ENCODE measurements at places on chromosomes 16 and 17. TPM values are rescaled to one million over a fixed set of nuclear protein-coding genes. Genes with fewer than 3 reads are reported as not detected.

- DNase-seq = no peak
Observed at GRCh38 chr17:6994118-6994598, 1.7 kb upstream of the ALOX12 start.

GRCh38 chr16:55938126-55938525 is 63.0 kb upstream of the CES5A start:
- no peak for DNase-seq

GRCh38 chr17:41917192-41917591 is 1.6 kb downstream of the ACLY start:
- no peak for DNase-seq

- DNase-seq = no peak
Observed at GRCh38 chr17:3723188-3723555, 531 bp upstream of the HASPIN start.

DNA sequence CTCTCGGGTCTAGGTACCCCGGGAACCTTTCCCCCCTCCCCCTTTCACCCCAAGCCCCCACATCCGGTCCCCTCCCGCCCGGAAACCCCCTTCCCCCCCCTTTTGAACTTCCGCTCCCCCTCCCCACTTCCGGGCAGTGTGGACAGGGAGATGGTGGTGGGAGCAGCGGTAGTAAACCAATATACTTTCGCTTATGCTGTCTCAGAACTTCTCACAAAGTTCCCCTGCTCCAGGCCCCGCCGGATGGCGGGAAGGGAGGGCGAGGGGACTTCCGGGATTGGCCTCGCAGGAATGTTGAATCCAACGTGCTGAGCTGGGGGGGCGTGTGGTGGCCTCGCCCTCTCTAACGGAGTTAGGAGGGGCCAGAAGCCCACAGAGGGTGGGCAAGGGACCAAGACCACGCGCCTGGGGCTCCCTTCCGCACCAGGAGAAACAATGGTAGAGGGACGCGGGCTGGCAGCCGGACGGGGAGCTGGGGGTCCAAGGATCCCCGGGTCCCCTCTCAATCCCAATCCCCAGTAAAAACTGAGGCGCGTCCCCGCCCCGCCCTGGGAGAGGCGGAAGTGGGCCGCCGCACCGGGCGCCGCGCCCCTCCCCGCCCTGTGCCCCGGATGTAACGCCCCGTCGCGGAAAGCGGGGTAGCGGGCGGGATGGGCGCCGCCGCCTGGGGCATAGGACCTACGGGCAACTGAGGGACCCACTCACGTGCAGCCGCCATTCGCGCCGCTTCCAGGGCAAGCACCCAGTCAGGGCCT is 742 bp downstream of the PFN1 start:
- peak; percentile 69 for DNase-seq

DNA sequence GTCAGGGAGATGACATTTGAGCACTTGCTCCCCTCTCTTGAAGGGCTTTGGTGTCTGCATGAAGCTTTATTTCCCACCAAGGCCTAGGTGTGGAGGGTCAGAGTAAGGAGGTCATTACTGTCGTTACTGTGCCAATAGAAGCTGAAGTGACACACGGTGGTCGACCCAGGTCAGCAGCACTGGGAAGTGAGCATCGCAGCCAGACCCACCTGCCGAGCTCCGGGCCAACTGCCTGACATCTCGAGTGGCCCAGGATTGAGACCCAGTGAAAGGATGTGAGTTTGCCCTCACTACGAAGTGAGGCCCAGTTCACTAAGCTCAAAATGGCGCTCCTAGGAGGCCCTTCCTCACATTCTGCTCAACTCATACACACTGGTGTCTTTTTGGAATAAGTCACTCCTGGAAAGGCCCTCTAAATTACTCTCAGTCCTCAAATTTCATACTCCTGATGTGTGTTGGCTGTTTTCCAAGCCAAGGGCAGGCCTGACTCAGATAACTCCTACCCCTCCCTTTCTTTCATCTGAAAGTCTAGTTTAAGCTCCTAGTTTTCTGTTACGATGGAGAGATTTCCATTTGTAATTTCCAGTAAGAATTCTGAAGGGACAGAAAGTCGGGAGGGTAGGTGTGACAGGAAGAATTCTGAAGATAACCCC is 200.4 kb downstream of the LGALS9B start:
- DNase-seq = no peak

- DNase-seq = no peak
Observed at GRCh38 chr17:78995761-78996451, 13.7 kb downstream of the CANT1 start.

- DNase-seq = no peak
Observed at GRCh38 chr17:10758062-10758461, 28.2 kb upstream of the TMEM220 start.

DNA sequence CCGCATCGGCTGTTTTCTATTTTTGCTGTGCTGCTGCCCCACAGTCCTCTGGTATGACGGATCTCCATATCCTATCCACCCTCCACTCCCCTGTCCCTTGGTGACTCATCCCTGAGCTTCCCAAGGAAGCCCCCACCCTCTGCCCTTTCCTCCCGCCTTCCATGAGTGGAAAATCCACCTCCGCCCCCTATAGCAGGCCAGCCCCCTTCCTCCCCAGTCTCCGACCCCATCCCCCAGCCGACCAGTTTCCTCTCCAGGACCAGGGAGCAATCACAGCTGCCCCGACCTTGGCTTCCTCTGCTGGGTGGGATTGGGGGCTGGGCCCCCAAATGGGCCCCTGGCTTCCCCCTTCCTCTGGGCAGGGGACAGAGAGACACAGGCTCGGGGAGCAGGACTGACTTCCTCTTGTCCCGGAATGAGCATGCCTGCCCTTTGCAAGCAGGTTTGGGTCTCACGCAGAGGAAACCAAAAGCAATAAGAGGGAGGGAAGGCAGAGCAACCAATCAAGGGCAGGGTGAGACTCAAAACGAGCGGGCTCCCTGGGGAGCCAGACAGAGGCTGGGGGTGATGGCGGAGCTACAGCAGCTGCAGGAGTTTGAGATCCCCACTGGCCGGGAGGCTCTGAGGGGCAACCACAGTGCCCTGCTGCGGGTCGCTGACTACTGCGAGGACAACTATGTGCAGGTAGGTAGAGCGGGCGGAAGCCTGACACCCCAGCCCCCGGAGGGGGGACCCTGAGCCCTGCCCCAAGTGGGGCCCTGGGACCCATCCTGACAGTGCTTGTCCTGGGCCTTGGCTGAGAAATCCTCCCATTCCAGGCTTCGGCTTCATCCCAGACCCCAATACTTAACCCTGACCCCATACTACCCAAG is at the start of the genes ABI3 and GNGT2:
ABI3 (plus strand) TSS at position 550 of the 872 bp plus-strand sequence; CDS start at position 568, 18 bp downstream.
GNGT2 (minus strand) TSS at position 417 of the 872 bp plus-strand sequence. CDS start 3,152 bp downstream, outside the sequence.
- peak; percentile 64 for DNase-seq

DNA sequence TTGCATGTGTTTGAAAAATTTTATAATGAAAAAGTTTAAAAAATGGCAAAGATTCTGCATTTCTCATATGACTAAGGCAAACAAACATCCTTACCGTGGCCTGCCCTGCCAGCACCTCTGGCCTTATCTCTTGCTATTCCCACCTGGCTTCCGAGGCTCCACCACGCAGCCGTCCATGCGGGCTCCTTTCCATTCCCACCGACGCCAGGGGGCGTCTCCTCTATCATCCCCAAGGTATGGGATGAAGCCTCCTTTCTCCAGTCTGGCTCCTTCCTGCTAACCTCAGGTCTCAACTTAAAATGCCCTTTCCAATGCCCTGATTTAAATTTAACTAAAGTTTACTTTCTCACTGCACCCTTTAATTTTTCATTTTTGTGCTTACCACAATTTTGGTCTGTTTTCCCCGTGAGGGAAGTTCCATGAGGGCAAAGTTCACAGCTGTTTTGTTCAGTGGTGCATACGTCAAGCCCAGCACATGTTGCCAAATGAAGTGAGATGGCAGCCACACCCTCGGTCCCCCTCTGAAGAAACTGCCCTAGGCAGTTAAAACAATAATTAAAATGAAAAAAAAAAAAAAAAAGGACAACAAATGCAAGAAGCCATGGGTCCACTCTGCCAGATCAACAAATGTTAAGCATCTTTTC is 13.3 kb upstream of the SDK2 start:
- DNase-seq = no peak

GRCh38 chr17:72258711-72259110 is 137.9 kb downstream of the SOX9 start:
- no peak for DNase-seq

GRCh38 chr17:27336184-27336583 is 42.3 kb downstream of the WSB1 start:
- no peak for DNase-seq

DNA sequence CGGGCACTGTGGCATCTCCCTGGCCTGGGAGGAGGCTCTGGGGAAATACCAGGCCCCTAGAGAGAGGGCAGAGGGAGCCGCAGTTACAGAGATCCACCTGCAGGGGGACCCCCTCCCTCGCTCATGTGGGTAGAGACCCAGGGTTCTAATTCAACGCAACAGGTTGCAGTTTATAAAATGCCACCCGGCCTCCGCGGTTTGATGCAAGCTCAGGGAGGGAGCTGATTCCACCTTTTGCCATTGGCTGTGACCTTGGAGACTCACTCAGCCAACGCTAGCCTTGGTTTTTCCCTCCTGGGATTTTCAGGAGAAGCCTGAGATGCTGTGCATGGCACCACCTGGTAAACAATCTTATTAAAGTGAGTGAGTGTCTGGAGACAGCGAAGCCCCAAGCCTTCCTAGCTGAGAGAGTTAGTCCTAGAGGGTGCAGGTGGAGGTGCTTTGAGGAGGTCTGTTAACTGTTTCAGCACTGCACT is 12.1 kb downstream of the TTLL6 start:
- DNase-seq = peak; percentile 57

FOXL1 gene
- total RNA-seq = 0.23 TPM

ANKS4B gene
- not detected for total RNA-seq

GGT6 gene
- total RNA-seq = not detected

TMC8 gene
- total RNA-seq = 196 TPM

TNP2 gene
- not detected for total RNA-seq

ALDH3A1 gene
- total RNA-seq = not detected

C1QL1 gene
- total RNA-seq = 0.41 TPM

KRT39 gene
- total RNA-seq = not detected
